ENCODE measurements at places on chromosomes 2 and 18.

GRCh38 chr18:10805587-10806118, 279.8 kb downstream of the NAPG start:
- no peak for DNase-seq

DNA sequence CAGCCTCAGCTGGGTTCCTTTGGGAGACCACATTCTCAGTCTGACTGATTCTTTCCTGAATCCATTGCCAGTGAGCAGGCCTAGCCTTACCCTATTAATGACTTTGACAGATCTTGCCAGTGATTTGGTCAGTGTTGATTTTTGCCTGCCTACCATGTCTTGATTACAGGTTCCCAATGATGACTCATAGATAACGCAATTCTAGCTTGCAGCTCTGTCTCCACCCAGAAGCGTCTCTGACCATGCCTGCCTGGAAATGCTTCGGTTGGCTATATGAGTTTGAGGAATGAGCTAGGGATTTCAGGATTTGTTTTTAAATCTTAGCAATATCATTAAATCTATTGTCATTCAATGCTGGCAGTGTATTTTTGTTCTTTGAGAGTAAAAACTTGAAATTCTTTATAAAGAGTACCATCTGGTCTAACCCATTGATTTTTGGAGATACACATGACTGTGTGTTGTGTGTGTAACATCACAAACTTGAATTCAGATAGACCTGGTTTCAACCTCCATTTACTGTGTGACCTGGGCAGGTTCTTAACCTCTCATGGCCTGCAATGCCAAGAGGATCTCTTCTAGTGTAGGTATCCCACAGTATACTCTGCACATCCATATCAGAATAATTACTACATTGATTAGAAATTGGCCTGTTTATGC, 57.0 kb downstream of the CCDC150 start:
- DNase-seq, result no peak

- no peak for DNase-seq
Observed at GRCh38 chr2:127969446-127969845, 58.4 kb downstream of the SAP130 start.

GRCh38 chr2:10142640-10142965, 20.1 kb downstream of the RRM2 start:
- DNase-seq, result no peak

- DNase-seq, result no peak
Observed at GRCh38 chr2:189566046-189566445, 14.5 kb downstream of the SLC40A1 start.

DNA sequence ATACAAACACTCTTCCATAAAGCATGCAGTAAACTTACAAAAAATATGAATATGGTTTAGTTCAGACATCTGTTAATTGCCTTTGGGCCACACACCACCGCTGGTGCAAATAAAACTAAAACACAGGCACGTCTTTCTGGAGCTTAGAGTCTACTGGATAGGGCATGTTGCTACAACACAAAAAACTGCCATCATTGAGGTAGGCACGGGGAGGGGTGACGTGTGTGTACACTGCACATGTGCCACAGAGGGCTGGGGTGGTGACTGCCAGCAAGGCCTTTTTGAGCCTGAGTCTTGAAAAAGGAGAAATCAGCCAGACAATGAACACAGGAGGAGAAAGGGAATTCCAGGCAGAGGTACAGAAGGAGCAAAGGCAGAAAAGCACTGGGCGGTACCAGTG, 5.1 kb downstream of the SERPINE2 start:
- DNase-seq, result no peak

DNA sequence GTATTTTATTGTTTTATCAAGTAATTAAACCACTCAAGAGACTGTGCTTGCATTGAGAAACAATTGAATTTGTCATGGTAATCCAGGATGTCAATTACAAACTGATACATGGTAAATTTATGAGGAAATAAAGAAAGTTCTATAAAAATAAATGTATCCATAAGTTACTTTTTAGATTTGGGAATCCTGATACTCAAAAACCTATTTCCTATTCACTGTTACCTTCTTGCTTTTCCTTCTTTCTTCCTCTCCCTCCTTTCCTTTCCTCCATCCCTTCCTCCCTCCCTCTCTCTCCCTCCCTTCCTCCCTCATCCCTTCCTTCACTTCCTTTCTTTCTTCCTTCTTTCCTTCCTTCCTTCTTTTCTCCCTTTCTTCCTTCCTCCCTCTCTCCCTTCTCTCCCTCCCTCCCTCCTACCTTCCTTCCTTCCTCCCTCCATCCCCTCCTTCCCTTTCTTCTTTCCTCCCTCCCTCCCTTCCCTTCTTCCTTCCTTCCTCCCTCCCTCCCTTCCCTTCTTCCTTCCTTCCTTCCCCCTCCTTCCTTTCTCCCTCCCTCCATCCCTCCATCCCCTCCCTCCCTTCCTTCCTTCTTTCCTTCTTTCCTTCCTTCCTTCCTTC, 1299.1 kb upstream of the ZEB2 start:
- DNase-seq, result no peak

DNA sequence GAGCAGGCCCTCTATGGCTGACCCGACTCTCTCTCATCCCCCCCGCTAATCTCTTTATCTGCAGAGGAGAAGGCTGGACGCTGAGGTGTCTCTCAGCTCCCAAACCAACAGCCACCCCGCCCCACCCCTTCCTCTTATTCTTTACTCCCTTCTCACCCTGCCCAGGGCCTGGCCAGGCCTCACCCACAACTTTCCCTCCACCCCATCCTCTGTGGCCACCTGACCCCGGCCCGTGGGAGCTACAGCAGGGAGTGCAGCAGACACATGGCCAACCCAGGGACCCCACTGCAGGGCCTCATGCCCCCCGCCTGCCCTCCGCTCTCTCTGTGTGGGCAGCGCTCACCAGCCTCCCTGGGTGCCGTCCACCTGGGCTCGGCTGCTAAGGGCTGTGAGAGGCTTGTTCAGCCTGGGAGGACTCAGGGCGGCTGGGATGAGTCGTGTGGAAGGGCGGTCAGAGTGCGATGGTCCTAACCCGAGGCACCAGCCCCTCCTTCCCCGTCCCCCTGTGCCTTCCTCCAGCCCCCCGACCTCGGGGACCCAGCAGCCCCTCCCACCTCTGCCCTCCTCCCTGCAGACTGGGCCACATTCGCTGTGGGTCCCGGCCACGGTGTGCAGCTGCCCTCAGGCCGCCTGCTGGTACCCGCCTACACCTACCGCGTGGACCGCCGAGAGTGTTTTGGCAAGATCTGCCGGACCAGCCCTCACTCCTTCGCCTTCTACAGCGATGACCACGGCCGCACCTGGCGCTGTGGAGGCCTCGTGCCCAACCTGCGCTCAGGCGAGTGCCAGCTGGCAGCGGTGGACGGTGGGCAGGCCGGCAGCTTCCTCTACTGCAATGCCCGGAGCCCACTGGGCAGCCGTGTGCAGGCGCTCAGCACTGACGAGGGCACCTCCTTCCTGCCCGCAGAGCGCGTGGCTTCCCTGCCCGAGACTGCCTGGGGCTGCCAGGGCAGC, 6.8 kb downstream of the NEU4 start:
- DNase-seq, result no peak

GRCh38 chr2:56314796-56315195, 131.0 kb downstream of the CCDC85A start:
- no peak for DNase-seq

DNA sequence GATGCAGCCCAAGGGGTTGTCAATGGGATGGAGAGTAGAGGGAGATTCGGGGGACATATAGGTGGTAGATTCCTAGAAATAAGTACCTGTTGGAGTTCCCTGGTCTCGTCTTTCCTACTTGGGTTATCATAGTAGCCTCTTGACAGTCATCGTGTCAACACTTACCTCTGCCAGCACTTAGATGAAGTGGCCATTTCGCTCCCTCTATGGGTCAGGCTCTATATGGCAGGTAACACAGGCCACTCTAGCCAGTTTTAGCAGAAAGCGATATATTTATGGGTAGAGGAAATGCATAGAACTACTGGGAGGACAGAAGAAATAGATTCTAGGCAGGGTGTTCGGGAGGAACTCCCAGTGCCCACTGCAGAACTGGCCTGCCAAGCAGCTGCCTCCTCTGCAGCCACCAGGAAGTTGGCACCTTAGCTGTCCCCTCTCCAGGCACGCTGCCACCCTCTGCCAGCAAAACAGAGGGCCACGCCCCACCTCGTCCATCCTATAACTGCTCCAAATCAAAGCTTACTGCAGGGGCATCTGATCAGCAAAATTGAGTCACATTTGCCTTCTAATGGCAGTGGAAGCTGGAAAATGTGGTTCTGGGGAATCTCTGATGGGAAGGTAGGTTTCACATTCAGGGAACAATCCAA, 181.3 kb downstream of the INSIG2 start:
- DNase-seq, result no peak

DNA sequence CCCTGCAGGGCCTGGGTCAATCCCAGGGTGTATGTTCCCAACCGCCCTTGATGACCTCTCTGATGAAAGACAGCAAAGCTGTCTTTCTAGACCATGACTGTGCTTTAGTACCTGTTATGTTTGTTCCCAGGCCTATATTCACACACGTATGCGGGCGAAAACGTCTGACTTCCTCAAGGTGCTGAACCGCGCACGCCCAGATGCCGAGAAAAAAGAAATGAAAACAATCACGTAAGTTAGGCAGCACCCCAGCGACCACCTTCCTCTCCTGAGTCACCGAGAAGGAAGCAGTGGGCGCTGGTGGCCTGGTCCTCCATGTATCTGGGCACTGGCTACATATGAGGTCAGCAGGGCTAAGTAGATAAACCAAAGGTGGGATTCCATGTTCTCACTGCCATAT, 11.1 kb upstream of the GPBAR1 start:
- DNase-seq, result no peak

DNA sequence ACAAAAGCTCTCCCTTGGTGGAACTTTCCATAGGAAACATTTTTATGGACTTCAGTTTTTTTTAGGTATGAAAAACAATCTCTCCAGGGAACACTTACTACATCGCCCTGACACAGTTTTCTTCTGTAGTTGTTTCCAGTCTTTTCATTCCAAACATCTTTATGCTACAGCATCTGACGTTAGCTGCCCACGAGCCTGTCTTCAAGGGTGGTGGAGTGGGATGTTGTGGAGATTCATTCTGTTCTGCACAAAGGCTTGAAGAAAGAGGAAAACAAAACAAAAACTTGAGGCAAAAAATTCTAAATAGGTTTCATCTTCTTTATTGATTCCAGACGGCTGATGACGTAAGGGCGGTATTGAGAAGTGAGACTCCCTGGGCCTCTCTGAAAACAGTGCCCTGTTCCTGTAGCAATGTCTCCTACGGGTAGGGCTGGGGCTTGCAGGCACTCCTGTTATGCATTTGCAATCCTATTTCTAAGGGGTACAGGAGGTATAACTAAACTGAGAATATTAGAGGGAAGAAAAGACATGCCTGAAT, 375.0 kb downstream of the RNF144A start:
- DNase-seq, result no peak

DNA sequence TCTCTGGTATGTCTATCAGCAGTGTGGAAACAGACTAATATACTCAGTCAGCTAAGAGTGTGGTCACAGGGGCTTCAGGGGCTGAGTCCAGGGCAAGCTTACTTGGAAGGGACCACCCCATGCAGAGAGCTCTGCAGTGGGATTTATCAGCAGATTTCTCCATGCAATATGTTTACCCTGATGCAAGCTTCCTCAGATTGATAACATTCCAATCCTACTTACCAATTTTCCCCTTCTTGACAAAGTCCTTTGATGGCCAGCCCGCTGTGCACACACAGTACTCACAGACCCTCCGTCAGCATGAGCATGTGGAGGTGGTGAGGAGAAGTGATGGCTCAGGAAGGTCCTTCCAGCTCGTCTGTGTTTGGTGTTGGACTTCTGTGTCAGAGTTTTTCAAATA, 51.8 kb downstream of the SH3RF3 start:
- DNase-seq, result no peak

DNA sequence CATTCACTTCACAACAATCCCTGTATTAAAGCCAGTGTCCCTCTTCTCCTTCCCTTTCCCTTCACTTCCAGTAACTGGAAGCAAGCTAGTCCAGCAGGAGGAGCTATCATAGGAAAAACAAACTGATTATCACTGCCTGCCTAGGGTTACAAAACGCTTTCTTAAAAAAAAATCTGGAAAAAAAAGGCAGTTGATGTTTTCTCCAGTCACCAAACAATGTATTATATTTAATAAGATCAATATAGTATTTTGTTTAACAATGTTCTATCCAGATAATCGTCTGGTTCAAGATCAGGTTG, 78.8 kb upstream of the ITGB6 start:
- no peak for DNase-seq

Data from WERI-Rb-1 (cell line).